Parietal lobe (tissue), 2 donors: ENCODE measurements at places on chromosomes 1 and 21. TPM values are rescaled to one million over a fixed set of nuclear protein-coding genes. Genes with fewer than 3 reads are reported as not detected.

The PLA2G2A gene
- total RNA-seq: not detected

The RGS8 gene
- 10.3 TPM for total RNA-seq

The LEPR gene
- total RNA-seq: 13.8 TPM

The WDR64 gene
- total RNA-seq: not detected

The DCST2 gene
- total RNA-seq: not detected

The S1PR1 gene
- 16.0 TPM for total RNA-seq

The ZBTB8A gene
- total RNA-seq: 28.8 TPM
